ENCODE measurements at places on chromosomes 6 and 20.
A peak's percentile ranks its signal among the peaks of the same experiment; 100 is the strongest.

DNA sequence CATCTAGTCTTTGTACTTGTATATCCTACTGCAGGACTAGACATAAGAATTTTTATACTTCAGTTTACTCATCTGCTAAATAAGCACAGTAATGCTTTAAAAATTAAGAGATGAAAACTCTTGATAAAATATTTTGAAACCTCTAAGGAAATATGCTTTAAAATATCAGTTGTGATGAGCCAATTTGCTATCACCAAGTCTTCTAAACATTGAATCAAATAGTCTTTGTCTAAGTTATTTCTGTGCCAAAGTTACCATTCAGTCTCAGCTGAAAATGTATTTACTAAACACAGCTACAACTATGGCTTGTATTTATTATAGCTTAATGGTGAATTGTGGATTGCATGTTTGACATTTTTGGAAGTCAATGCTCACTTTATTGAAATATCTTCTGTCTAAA, 46.2 kb upstream of the RFPL4B start:
- DNase-seq: no peak

DNA sequence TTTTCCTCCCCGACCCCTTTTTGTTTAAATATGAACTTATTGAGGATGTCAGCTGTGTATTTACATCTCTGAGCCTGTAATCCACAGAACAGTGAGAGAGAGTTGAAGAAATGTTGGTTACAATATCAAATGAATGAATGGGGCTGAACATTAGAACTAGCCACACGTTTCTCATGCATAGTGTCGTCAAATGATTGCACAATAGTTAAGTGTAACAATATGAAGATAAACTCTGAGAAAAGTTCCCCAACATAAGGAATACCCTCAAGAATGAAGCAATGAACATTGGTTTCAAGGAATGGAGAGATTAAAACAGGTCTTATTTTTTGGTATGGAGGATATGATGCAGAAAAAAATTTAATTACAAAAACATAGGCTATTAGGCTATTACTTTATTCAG, 100.5 kb upstream of the DTNBP1 start:
- DNase-seq: no peak

DNA sequence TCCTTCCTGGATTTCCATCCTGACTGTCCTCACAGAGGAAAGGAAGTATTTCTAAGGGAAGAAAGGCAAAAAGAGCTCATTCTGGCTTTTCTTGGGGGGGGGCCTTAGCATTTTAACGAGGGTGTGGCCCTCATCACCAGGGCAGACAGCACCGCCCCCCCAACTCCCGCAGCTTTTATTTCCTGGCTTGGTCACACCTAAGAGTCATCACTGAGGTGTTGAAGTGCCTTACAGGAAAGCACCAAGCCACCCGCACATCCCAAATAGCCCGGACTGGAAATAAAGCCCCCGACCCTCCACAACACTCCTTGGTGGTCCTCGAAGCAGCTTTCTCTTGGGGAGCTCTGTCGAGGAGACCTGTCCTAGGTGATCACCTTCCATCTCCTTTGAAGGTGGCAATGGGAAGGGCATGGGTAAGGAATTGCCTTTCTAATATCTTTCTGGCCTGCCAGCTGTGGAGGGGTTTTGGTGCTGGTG, 1.3 kb downstream of the PTK7 start:
- DNase-seq: no peak

DNA sequence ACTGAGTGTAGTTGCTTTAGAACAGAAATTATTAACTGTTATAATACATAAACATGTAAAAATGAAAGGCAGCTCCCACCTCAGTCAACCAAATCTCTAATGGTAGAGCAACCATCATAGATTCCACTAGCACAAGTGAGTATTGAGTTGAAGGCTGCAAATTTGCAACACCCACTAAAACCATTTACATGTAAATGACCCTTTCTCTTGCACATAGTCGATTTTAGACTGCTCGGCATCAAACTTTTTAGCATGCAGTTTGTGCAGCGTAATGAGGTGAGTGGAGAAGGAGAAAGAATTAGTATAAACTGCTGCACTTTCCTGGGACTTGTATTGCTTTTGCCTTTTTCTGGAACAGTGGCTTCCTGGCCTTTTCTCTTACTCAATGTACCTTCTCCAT, 62.8 kb downstream of the FBXO5 start:
- no peak for DNase-seq

DNA sequence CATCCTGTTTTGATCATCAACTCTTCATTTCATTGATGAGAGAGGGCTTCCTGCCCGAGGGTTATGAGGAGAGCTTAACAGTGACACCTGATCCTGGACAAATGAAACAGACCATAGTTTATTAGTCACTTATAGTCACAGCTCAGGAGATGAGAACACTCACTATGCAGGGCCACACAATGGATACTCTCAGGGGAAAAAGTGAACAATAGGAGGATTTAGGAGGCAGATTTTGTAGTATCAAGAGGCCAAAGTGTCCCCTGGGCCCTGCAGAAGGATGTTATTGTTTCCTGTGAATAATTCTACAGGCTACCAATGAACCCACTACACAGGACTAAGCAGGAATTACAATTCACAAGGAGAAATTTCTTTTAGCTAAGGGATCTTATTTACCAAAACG, 772.8 kb upstream of the MAN1A1 start:
- no peak for DNase-seq

- DNase-seq: no peak
Observed at GRCh38 chr20:36246401-36246800, 10.1 kb downstream of the AAR2 start.

DNA sequence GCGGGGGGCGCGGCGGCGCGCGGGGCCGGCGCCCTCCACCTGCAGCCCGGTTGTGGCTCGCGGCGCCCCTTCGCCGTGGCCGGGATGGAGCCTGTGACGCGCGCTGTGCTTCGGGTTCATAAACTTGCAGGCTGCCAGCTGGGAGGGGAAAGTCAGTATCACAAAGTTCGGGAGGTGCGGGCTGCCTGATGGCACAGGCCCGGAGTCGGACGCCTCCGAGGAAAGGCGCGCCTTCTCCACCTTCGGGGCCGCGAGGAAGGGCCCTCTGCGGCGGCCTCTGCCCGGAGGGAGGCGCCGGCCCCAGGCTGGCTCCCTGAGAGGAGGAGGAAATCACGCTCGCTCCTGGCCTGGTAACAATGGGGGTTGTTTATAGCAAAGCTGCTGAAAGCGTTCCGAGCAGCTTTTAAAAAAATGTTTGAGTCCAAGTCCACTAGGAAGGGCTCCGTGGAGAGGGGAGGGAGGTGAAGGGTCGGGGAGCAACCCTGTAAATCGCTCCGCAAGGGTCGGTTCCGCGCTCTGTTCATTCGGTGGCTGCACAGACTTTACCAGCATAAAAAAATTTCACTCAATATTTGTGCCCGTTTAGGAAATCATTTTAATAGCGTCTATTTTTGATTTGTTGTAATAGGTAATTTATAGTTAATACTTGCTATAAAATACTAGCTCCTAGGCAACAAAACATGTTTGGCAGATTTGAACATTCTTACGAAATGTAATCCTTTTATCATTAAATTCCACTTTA, 1.0 kb downstream of the AFDN start:
- DNase-seq: no peak

DNA sequence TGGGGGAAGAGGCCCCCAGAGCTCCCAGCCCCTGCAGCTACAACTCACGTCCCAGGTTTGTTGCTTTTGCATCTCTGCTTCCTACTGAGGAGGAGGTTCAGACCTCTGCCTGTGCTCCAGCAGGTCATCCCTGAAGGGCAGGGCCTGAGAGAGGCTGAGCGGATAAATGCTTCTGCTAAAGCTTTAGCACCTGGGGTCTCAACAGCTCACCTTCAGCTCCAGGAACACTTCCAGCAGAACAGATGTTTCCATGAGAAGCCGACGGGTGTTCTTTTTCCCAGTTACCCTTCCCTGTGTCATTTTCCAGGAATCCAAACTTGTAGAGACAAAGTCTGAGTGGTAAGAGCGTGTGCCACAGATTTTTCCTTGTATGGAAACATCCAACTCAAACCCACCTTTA, 208.8 kb downstream of the TBC1D7 start:
- no peak for DNase-seq

- no peak for DNase-seq
Observed at GRCh38 chr20:47544240-47544639, 42.6 kb downstream of the NCOA3 start.

GRCh38 chr6:105907301-105907700, 178.8 kb upstream of the PRDM1 start:
- DNase-seq: no peak

GRCh38 chr6:122530440-122531046, 58.9 kb upstream of the SERINC1 start:
- DNase-seq: no peak

DNA sequence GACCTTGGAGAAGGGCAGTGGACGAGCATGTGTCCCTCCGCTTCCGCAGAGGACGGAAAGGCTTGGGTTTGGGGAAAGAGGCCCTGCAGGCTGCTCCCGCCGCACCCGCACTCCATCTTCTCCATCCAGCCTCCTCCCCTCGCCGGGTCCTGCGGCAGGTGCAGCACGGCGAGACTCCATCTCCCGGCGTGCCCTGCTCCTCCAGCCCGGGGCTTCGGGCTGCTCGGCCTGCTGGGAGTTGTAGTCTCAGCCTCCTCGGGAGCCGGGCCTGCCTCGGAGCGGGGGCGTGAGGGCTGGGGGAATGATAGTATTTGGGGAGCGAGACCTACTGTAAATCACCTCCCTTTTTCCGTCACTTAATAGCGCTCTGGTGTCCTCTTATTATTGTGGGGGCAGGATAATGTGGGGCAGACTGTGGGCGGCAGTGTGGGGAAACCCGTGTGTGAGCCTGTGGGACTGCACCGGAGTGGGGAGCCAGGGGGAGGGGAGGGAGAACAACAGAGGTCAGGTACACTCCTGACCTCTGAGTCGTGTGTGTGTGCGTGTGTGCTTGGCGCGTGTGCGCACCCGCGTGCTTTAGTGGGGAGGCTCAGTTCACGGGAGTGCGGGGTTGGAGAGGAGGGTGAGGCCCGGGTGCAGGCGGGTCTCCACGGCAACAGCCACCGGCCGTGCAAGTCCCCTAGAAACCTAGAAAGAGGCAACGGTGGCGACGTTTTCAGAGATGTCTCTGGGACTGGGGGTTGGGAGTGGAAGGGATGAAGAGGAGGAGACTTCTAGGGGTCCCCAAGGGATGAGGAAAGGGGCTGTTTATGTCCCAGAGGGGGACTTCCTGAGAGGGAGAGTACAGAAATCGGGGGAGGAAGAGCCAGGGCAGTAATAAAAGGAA, 4.1 kb downstream of the TTBK1 start:
- DNase-seq: peak; percentile 71

- DNase-seq: no peak
Observed at GRCh38 chr6:22024973-22025467, 271.8 kb downstream of the PRL start.

- DNase-seq: no peak
Observed at GRCh38 chr6:89731924-89732567, 87.5 kb downstream of the MDN1 start.

DNA sequence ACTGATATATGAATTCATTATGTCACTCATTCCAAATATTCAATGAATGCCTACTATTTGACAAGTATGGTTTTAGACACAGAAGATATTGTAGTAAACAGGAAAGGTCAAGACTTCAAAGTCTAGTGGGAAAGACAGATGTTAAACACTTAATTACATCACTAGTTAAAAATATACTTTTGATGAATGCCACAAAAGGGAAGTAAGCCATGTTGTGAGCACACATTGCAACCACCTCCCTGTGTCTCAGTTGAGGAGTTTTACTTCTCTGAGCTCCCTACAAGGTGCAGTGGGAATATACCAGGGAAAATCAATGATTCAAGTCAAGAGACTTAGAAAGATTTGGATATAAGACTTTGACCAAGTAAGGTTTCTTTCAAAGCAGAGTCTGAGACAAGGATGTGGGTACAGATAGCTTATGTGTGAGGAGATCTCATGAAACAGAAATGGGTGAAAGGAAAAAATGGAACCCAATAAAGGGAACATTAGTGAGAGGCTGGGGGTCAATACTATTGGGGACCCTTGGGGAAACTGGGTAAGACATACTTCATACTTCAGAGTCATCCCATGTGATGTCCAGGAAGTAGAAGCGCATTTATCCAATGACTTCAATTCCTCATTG, 503.7 kb downstream of the KIF16B start:
- no peak for DNase-seq

GRCh38 chr6:12608016-12608860, 108.3 kb upstream of the PHACTR1 start:
- no peak for DNase-seq

DNA sequence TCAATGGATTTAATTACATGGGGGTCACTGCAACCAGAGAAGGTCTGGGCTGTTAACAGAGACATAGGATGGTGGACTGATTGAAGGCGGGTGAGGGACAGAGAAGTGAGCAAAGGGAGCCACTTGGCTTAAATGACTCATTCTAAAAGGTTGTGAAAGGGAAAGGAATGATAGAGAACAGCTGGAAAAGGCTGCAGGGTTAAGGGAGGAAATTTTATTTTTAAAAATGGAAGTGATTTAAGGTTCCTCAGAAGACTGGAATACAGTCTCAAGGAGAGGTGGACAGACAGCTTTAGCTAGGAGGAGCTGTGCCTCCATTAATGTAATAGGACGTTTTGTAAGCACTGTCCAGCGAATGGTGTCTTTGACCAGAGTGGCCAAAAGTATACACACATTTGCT, 46.7 kb downstream of the RGS17 start:
- no peak for DNase-seq

GRCh38 chr20:49750611-49751396, 37.1 kb upstream of the B4GALT5 start:
- DNase-seq: no peak

DNA sequence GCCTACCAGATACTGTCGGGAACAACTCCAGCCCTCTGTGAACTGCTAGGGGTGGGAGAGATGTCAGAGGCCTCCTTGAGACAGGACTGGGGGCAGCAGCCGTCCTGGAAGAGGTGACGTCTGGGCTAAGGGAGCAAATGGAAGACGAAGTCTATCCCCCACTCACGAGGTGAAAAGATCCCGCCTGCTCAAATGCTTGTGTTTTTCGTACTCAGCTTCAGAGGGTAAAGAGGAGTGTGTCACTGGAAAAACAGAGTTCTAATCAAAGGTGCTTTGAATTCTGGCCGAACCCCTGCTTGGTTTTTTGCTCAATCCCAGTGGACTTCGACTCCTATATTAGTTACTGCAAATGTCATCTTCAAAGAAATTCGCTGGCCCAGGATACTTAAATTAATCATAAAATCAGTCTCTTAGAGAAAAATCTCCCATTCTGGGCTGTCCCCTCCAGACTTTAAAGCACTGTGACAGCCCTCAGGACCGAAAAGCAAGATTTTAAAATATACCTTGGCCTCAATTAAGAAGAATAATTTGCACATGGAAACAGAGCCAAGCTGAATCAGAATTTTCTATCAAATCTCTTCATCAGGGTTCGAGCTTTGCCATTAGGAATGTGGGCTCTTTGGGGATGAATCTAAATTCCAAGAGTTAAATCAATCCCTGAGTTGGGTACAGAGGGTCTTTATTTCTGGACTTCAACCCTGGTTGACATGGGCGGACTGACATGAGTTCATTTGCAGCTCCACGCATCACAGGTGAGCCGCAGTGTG, 61.8 kb upstream of the AFDN start:
- no peak for DNase-seq

GRCh38 chr6:12968839-12969558, 252.4 kb downstream of the PHACTR1 start:
- DNase-seq: no peak

GRCh38 chr6:7684076-7684475, 41.8 kb upstream of the BMP6 start:
- DNase-seq: no peak

All from stimulated activated CD4-positive, alpha-beta T cell treated with anti-CD3 and anti-CD28 coated beads, TNF-alpha, amount 100 ng/mL, for 48 hours (primary cell).